Fibroblast of skin of right biceps (primary cell): ENCODE measurements at places on chromosomes 3 and 15.
A peak's percentile ranks its signal among the peaks of the same experiment; 100 is the strongest.

DNA sequence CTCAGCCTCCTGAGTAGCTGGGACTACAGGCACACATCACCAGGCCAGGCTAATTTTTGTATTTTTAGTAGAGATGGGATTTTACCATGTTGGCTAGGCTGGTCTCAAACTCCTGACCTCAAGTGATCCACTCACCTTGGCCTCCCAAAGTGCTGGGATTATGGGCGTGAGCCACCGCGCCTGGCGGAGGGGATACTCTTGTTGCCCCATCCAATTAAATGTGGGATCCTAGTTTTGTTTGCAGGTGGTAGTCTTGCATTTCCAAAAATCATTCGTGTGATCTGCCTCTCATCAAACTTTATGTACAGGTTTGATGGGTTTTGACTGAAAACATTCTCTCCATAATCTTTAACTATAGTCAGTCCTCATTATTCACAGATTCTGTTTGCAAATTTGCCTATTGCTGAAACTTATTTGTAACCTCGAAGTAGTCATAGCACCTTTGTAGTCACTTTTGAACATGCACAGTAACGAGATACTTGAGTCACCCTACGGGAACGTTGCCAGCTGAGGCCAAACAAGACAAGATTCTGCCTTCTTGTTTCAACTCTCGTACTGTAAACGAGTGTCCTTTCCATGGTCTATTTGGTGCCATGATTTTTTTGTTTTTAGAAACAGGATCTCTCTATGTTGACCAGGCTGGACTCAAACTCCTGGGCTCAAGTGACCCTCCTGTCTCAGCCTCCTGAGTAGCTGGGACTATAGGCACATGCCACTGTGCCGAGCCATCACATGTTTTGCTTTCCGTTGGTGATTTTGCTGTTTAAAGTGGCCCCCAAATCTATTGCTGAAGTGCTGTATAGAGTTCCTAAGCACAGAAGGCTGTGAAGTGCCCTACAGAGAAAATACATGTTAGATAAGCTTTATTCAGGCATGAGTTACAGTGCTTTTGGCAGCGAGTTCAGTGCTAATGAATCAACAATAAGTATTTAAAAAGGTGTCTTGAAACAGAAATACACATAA is 8.1 kb upstream of the MAPK6 start:
- peak; percentile 86 for DNase-seq

- no peak for DNase-seq
Observed at GRCh38 chr3:153036846-153037245, 125.2 kb upstream of the RAP2B start.

GRCh38 chr3:45442679-45443253 is 54.4 kb downstream of the LARS2 start:
- peak; percentile 11 for DNase-seq

DNA sequence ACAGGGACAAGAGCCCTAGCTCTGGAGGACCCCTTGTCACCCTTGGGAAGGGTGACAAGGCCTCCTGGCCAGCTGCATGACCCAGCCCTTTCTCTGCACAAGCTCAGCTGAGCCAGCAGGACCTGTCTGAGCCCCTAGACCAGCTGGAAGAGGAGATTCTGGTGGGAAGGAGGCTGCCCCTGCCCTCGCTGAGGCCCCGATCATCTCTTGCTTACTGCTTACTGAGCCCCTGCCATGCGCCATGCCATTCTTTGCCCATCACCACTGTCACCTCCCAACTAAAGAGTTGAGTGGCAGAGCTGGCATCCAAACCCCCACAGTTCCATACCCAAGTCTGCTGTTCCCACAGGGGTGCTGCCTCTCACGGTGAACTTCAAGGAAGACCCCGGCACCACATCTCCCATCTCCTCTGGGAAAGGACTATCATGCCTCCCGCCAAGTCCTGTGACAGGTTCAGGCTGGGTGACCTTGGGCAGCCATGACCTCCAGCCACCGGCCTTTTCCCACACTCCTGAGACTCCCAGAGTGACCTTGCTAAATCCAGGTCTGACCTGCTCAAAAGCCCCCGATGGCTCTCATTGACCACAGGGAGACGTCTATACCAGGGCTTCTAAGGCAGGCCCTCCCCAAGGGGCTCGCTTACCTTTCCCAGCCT is 34.0 kb downstream of the ACSBG1 start:
- DNase-seq = no peak

- DNase-seq = no peak
Observed at GRCh38 chr15:98280284-98280975, 319.9 kb downstream of the ARRDC4 start.

DNA sequence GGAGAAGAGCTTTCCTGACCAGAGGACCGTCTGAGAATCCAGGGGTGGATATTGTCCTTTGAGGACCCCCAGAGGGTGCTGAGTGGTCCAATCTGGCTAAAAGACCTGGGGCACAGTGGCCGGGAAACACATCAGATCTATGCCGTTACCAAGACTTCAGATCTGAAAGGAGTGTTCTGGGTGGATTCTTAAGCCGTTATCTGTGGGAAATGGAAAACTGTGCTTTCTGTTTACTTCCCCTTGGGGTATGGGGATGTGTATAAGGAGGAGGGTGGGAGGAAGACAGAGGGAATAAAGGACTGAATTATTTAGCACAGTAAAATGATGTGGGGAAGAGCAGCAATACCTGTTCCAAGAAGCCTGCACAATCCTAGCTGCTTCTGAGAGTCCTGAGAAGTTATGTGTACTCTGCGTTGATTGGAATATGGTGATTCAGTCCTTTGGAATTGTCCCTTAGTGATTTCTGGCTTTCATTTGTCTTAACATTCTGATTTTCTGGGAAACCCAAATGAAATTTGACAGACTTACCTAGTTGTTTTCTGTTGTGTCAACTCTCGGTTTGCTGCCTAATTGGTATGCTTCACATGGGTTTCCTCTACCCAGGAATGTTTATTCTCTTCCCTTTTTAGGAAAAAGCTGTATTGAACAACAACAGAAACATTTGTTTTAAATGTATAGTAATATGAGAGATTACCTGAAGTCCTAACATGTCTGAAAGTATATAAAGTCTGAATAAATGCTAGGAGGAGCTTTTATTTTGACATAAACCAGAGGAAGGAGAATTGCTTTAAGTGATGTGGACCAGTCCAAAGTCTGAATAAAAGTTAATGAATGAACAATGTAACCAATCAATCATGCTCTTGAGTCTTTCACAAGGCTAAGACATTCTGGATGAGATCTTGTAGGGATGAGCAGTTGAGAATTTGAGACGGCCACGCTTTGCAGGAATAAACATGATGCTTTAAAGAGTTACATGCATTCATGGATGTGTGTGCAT is 427.1 kb upstream of the C2CD4B start:
- DNase-seq = peak; percentile 71

GRCh38 chr15:45168286-45168685 is 19.5 kb downstream of the SHF start:
- DNase-seq = no peak

DNA sequence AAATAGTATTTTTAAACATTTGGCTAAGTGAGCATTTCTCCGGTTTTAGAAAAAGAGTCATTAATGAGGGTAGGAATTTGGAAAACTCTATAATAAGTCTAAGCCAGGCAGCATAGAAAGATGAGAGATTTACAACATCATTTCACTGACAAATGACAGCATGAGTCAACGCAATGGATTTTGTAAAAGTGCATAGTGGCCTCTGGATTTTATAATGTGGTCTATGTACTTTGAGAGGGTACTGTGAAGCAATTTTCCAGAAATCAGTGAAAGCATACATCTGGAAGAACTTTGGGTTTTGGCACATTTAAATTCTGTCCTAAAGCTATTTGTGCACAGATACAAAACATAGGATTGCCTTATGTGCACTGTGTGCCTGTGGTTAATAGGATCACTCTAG is 130.8 kb upstream of the CCNL1 start:
- DNase-seq = peak; percentile 96

GRCh38 chr15:78628227-78628626 is 7.4 kb upstream of the CHRNA3 start:
- no peak for DNase-seq

GRCh38 chr3:11624161-11624560 is 19.6 kb downstream of the VGLL4 start:
- DNase-seq = peak; percentile 59

DNA sequence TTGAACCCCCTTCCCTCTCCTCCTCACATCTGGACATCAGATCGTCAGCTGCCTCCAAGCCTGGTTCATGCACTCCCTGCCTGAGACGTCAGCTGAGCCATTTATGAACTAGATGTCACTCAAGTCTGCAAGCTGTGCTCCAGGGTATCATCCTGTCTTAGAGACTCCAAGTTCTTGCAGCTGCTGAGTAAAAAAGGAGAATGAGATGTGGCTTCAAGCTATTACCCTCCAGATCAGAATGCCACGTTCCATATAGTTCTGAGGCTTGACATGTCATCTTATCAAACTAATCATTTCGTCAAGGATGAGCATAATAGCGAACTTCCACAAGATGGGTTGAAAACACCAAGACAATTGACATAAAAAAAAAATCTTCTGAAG is 766.3 kb downstream of the TBL1XR1 start:
- DNase-seq = peak; percentile 3

- no peak for DNase-seq
Observed at GRCh38 chr3:112093180-112093522, 7.0 kb downstream of the C3orf52 start.

DNA sequence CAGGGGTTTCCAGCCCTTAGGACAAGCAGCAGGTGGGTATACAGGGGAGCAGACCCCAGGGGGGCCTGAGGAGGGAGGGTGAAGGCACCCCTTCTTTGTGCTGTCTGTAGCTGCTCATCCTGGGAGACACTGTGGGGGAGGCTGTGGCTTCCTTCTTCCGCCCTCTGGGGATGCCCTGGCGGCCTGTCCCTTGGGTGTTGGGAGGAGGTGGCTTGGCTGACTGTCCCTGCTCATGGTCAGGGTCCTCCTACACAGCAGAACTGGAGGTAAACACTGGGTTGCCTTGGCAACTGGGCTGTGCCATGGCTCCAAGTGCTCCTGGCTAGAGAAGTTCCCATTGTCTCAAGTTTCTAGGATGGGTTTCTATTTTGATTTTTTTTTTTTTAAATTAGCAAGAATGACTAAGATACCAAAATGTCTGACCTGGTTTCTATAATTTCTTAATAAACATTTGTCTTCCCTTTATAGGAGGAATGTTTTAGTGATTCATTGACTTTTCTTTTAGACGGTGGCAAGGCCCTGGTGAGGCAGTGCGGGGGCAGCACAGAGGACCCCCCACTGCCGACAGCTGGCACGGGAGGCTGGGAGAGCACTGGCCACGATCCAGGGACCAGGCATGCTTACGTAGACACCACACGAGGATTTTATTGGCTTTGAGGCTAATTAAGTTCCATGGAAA is 12.4 kb downstream of the KLF13 start:
- peak; percentile 79 for DNase-seq

DNA sequence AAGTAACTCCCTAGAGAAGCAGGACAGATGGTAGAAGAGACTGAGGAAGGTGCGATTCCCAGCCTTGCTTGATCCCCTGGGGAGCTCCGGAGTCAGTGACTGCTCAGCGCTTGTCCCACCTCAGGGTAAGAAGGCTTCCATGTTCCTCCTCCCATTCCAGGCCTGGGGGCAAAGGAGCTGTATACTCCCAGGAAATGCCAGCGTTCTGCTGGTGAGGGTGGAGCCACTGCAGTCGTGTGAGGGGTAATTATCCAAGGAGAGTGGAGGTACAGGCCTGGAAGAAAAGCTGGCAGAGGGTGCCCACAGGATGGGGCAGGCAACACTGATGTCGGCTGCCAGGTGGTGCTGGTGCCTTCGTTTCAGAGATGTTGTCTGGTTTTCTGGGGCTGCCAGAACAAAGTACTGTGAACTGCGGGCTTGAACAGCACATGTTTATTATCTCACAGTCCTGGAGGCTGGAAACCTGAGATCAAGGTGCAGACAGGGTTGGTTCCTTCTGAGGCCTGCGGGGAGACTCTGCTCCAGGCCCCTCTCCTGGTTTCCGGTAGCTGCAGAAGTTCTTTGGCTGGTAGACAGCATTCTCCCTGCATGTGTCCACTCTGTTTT is 12.1 kb upstream of the APBA2 start:
- no peak for DNase-seq

DNA sequence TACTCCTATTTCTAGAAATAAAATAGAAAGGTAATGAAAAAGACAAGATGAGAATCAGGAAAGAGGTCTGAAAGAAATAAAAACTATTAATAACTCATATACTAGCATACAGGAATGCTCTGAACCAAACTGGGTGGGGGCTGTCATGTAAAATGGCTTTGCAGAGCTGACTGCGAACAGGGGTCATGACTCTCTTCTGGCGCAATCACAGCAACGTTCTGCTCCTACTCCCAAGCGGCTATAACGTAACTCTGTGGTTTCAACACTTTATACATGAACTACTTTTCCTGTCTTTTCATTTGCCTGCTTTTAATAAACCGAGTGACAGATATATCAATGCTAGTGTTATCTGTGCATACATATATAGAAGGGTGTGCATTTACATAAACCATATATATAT is 116.7 kb downstream of the DLG1 start:
- peak; percentile 78 for DNase-seq

GRCh38 chr3:179676081-179676480 is 23.2 kb downstream of the USP13 start:
- DNase-seq = no peak

- peak; percentile 11 for DNase-seq
Observed at GRCh38 chr3:49277383-49277775, 347 bp upstream of the C3orf62 start.

DNA sequence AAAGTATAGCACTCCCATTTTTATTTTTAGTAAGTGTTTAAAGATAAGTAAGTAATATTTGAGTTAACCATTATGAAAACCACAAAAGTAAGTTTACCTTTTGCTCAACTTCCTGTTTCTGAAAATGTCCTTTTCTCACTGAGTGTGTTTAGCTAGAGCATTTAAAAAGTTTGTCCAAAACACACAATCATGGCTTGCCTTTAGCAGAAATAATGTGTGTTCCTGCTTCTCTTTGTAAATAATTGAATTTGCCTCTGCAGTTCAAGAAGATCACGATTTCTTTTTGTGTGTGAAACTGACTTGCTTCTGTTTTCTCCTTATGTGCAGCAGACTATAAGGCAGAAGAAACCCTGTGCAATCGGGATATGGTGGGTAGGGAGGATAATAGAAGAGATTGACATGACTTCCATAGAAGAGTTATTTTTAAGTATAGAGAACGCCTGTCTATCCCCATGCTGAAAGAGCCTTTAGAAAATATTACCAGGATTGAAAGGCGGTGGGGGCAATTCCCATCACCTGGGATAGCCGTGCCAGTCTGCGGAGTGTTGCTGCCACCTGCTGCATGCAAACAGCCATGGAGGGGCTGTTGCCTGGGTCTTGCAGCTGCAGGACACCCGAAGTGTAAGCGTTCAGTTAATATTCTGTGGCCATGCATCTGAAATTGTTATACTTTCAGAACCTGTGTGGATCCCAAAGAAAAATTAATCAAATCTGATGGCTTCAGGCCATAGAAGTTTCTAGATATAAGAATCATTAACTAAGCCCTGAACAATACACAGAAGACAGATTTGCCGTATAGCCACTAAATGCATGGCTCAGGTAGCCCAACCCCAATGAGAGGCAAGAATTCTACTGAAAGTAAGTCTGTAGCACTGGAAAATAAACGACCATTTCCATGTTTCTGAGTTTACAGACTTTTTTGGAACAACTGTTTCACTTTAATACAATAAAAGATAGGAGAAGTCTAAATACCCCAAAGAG is 2.4 kb upstream of the CD96 start:
- peak; percentile 58 for DNase-seq
